Smooth muscle cell of the pulmonary artery (primary cell): ENCODE measurements at places on chromosomes 16 and 17. TPM values are rescaled to one million over a fixed set of nuclear protein-coding genes. Genes with fewer than 3 reads are reported as not detected.

DOC2A gene
- total RNA-seq: 0.20 and 0.33 TPM in 2 replicates

OR2C1 gene
- 0.26 TPM in 1 of 2 replicates, not detected in the other for total RNA-seq

CD79B gene
- total RNA-seq: 3.6 TPM in 1 of 2 replicates, not detected in the other

C16orf54 gene
- not detected in 2 replicates for total RNA-seq

LPO gene
- total RNA-seq: 0.07 TPM in 1 of 2 replicates, not detected in the other

TBC1D3 gene
- not detected in 2 replicates for total RNA-seq

SLC5A11 gene
- total RNA-seq: not detected in 2 replicates

CES5A gene
- not detected in 2 replicates for total RNA-seq

TBC1D3D gene
- 0.33 TPM in 1 of 2 replicates, not detected in the other for total RNA-seq

SBK1 gene
- total RNA-seq: under 0.01 and 0.03 TPM in 2 replicates

CIAPIN1 gene
- 34.0 and 36.6 TPM in 2 replicates for total RNA-seq

ARL4D gene
- total RNA-seq: 22.0 and 22.2 TPM in 2 replicates

MARCHF10 gene
- total RNA-seq: under 0.01 and 0.03 TPM in 2 replicates

SLC35G6 gene
- total RNA-seq: not detected in 2 replicates
